ENCODE measurements at places on chromosomes 12 and 14.

DNA sequence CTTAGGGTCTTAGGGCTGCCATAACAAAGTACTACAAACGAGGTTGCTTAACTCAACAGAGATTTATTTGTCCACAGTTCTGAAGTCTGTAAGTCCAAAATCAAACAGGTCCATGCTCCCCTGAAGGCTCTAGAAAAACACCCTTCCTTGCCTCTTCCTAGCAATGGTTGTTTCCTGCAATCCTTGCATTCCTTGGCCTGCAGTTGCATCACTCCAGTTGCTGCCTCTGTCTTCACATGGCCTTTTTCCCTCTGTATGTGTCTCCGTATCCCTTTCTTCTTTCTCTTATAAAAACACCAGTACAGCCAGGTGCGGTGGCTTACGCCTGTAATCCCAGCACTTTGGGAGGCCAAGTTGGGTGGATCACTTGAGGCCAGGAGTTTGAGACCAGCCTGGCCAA, 17.4 kb downstream of the KCNMB4 start:
- DNase-seq: no peak

DNA sequence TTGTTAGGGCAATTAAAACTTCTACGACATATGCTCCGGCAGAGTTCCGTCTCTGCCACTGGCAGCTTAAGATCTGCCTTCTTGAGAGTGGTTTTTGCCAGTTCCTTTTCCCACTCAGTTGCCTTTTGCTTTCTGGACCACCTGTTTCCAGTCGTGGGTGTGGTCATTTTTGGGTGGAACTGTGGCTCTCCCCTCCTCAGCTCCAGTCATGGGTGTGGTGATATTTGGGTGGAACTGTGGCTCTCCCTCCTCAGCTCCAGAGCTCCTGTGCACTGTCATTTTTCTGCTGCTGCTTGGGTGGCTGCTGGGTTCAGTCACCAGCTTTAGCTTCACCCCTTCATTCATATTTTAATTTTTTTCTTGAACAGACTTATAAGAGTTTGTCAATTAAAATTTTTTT, 25.3 kb downstream of the WDR20 start:
- peak; percentile 59 for DNase-seq

DNA sequence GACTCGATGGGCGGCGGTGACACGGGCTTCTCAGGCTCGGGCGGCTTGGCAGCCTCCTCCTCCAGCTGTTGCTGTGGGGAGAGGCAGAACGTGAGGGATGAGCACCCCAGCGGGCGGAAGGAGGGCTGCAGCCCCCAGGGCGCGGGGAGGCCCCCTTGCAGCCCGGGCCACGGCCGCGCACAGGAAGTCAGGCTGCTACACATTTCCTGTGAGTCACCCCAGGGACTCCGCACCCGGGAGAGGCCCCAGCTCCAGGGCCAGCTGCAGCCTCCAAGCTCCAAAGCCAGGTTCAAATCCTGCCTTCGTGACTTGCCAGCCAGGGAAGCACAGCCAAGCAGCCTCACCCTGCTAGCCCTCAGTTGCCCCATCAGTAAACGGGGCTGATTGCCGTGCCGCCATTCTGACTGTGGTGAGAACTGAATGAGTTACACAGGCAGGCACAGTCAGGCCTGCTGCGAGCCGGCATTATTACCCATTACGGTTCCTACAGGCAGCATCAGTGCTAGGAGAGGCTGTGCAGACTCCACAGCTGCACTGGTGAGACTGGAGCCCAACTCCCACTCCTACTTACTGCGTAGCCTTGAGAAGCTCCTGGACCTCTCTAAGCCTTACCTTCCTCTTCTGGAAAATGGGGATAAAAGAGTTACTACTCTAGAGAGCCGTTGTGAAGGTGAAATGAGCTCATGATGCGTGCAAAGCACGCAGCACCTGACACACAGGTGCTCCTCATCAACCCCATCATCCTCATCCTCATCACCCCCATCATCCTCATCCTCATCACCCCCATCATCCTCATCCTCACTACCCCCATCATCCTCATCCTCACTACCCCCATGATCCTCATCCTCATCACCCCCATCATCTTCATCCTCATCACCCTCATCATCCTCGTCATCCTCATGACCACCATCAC, 100.9 kb downstream of the NCOR2 start:
- DNase-seq: peak; percentile 95

- peak; percentile 38 for DNase-seq
Measured at GRCh38 chr14:101137234-101137633, 233.7 kb upstream of the RTL1 start.

- no peak for DNase-seq
Measured at GRCh38 chr14:104863923-104864266, 1.2 kb upstream of the CEP170B start.

DNA sequence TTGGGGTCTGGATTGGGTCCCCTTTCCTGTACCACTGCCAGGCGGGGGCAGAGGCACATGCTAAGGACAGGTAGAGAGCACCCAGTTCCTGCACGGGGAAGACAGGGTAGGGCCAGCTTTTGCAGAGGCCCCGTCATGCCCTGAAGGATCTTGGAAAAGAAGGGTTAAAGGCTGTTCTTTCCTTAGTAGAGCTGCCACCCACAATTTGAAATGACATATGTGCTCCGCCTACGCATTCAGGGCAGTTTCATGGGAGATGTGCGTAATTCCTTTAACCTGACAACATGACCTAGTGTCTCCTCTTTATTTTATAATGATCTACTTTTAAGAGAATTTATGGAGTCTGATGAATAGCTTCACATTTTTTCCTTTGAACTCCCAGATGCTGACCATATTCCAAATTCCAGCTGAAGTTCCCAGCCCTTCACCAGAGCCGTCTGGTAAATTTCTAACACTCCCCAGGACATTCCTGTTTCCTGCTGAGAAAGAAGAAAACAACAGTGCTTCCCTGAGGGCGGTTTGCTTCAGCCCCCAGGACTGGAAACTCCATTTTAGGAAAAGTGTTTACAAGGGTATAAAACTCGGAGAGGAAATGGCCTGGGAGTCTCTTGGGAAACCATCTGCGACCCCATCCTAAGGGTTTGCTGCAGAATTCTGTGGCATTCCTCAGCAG, 58.9 kb upstream of the PLEKHG3 start:
- DNase-seq: no peak

- DNase-seq: peak; percentile 64
Measured at GRCh38 chr12:51393676-51394545, 2.7 kb upstream of the GALNT6 start.

DNA sequence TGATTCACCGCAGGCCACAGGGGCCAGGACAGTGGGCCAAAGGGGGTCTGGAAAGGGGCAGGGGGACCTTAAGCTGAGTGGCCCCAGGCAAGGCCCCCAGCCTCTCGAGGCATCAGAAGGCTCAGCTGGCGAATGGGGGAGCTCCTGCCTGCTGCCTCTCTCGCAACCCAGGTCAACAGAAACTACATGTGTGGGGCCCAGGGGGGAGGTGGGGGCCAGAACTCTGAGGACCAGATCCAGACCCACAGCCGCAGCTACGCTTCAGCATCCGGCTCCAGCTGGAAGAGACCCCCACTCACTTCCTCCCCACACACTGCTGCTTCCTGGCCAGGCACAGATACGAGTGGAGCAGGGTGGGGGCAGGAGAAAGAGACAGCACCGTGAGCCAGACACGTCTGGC, 46.5 kb downstream of the NCOR2 start:
- DNase-seq: peak; percentile 82

DNA sequence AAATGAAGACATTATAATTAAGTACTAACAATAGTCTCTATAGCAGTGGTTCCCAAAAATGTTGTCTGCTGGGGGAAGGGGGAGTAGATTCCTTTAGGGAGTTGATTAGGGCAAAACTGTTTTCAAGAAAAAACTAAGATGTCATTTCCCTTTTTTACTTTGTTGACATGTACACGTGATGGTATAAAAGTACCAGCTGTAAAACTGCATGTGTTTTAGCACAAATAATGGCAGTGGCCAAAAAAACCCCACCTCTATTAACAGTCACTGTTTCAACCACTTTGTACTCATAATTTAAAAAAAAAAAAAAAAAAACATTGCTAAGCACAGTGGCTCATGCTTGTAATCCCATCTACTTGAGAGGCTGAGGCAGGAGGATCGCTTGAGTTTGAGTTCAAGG, 61.7 kb downstream of the PPP1R12A start:
- no peak for DNase-seq

DNA sequence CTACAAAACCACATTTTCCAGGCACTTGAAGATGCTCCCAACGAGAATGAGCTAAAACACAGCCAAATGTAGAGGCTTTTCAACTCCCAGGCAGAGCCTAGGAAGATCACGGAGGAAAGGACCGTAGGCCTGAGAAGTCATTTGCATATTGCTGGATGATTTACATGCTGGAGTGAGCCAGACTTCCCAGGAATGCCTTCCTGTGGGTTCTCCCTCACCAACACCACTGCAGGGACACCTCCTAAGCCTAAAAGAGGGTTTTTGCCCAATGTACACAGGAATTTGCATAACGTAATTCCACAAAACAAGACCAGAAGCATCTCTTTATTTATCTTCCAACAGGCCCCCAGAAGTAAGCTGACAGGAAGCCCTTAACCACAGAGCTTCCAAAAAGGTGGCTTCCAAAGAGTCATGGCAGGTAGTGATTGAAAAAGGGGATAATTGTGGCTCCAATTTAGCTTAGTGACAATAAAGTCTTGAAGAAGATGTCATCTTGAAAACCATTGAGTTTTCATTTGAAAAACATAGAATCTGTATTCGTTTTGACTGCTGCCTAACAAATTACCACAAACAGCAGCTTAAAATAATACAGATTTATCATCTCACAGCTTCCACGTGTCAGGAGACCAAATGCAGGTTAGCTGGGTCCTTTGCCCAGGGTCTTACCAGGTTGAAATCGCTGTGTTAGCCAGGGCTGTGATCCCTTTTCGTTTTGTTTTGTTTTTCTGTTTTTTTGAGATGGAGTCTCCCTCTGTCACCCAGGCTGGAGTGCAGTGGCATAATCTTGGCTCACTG, 116.2 kb downstream of the EGLN3 start:
- DNase-seq: no peak

DNA sequence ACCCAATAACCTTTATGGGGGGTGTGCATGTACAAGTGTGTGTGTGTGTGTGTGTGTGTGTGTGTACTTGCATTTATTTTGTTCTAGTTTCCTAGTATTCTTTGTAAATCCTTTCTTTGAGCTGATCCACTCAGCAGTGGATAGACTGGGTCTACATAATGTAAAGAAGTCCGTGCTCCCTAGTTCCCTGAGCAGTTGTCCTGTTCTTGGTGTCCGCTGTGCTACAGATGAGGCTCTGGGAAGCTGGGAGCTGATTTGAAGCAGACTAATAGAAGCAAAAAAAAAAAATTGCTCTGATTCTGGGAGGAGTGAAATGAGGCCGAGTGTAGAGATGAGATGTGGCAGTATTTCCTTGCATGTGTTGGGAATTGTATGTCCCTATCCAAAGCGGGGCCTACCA, 150.4 kb upstream of the WSCD2 start:
- no peak for DNase-seq

DNA sequence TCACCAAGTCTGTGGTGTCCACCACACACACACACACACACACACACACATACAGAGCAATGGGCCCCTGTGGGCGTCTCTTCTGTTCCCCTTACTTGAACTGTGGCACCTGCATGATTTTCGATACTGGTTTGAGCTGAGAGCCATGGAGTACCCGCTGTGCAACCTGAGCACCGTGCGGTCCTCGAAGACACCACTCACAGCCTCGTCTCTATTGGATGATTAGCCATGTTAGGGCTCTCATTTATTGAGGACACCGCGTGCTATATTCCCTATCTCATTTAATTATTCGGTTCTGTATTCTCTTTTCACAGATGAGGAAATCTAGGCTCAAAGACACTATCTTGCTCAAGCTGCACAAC, 623 bp upstream of the C14orf132 start:
- peak; percentile 4 for DNase-seq

DNA sequence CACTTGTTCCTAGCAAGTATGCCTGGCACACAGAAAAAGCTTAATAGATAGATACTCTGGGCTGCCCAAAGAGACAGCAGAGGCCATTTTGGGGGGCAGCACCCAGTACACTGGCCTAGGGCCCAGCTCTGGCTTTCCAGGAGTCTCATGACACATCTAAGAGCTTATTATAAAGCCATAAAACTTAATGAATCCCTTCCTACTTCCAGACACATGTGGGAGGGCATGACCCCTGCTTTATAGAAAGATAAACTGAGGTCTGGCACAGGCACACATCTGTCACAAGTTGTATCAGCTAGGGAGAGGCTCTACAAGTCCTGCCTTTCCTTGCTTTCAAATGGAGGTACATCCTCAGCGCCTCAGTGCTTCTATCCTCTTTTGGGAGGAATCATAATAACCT, 27.1 kb downstream of the FMNL3 start:
- no peak for DNase-seq

DNA sequence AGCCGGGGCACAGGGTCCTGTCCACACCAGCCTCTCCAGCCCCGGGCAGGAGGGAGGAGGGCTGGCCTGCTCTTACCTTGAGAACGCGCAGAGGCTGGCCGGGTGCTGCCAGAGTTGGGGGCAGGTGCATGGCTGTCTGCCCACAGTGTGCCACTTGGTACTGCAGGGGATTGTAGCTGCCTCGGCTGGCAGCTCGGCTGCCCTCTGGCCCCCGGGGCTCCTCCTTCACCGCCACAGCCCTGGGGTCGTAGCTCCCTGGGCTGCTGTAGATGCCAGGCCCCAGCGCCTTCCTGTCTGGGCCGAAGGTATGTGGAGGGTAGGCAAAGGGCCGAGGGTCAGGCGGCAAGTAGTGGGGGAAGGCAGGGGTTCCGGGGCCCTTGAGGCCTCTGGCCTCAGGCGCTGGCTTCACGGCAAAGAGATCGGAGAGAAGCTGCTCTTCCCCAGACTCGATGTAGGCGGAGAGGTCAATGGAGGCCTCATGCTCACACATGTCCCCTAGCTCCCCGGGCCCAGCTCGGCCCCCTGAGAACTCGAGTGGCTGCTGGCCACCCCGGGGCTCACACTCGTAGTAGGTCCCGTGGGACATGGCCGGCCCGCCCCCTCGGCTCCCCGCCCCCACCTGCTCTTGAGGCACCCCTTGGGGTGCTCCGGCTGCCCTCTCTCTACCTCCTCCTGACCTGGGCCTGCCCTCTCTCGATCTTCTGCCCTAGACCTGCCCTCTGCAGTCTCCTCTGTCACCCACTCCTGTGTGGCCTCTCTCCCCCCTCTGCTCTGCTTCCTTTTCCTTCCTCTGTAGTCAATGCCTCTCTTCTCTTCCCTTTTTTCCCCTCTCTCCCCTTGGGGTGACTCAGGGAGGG, at the start of gene CEBPE:
Gene CEBPE, minus strand, starts transcription at position 750 of the 857 bp plus-strand sequence. Its CDS starts 164 bp downstream, at position 586.
- DNase-seq: peak; percentile 46

GRCh38 chr14:81192594-81192993, 28.2 kb downstream of the GTF2A1 start:
- no peak for DNase-seq

- DNase-seq: no peak
Measured at GRCh38 chr12:109864916-109865315, 15.4 kb downstream of the GLTP start.

DNA sequence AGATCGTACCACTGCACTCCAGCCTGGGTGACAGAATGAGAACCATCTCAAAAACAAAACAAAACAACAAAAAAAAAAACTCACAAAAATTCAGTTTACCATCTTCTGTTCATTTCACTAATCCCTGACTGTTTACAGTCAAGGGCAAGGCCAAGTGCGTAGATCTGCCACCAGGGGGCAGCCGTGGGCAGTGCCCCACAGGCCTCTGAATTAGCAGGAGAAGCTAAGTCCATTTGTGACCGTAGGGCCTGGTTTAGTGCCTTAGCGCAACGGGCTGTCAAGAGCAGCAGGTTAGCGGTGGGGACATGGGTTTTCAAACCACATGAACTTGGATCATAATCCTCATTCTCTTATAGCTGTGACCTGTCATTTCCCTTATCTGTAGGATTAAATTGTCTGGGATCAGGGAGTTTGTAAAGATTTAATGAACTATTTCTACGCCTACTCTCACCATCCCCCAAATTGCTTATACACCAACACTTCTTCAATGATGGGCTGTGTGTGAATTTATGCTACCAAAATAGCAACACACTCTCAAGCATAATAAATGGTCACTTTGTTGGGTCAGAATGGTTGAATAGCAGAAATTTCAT, 49.0 kb downstream of the KCTD10 start:
- DNase-seq: peak; percentile 90
